Activated CD4-positive, alpha-beta T cell treated with anti-CD3 and anti-CD28 coated beads, Interleukin-2, amount 10 ng/mL, durations not matched to agents 24 days and 14 days (primary cell): ENCODE measurements at places on chromosomes 11 and 22.
A peak's percentile ranks its signal among the peaks of the same experiment; 100 is the strongest.

- no peak for DNase-seq
Measured at GRCh38 chr22:29691636-29692326, 28.0 kb upstream of the CABP7 start.

- no peak for DNase-seq
Measured at GRCh38 chr11:95337972-95338429, 107.0 kb upstream of the SESN3 start.

DNA sequence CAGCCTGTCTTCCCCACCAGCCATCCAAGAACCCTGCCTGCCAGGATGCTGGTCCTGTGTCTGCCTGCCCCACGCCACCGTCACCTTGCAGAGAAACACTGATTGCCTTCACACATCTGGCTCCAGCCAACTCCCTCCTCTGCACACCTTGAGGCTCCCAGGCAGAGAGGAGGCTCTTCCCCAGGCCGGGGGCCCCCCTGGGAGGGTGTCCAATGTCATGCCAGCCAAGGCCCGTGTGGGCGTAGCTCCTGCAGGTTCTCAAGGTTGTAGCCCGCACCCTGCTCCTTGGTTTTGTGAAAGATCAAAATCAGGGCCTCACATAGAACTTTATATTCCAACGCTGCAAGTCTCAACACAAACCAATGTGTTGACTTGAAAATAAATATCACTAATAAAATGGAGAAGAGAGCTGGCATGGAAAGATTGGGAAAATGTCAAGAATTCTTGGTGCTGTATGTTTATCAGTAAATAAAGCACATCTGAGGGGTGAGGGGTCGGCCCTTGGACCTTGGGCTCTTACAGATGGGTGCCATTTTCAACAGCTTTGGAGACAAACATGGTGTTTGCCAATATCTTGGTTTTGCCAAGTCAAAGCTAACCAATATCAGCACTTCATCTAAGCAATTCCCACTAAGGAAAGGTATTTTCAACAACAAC, 6.7 kb upstream of the PPARA start:
- no peak for DNase-seq

DNA sequence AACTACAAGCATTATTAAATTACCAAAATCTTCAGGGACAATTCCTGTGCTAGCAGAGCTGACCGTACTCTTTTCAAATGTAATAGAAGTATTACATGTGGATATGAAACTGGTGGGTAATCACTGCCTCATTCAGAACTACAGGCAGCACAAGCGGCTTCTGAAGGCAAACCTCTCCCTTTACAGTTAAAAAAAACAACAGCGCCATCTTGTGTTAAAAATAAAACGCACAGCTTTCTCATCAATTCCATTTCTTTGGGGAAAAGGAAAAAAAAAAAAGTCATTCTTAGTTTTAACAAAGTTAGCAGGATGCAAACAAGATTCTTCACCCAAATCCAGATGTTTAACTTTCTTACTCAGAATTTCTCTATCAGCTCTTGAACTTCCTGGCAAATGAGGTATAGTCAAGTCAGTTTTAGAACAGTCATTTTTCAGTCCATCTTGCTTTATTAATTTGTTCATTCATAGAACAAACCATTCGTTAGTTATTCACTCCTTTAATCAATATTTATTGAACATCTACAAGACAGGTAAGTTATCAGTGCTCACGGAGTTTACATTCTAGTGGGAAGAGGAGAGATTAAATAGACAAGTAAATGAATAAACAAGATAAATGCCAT, 331.8 kb upstream of the MPPED2 start:
- peak; percentile 63 for DNase-seq

DNA sequence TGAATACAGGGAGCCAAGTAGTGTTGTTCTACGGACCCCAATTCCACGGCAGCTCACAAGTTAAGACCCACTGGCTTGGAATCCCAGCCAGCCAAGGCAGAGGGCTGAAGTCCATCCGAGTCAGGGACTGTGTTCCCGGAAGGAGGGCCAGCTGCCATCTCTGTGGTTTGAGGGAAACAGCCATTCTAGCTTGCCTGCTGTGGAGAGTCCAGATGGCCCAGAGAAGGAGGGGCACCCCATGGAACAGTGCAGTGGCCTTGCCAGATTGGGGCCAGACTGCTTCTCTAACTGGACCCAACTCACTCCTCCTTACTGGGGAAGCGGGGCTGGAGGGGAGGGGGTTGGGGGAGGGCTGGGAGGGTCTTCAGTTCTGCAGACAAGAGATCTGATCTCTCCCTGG, 156.4 kb downstream of the FAM181B start:
- DNase-seq: no peak

DNA sequence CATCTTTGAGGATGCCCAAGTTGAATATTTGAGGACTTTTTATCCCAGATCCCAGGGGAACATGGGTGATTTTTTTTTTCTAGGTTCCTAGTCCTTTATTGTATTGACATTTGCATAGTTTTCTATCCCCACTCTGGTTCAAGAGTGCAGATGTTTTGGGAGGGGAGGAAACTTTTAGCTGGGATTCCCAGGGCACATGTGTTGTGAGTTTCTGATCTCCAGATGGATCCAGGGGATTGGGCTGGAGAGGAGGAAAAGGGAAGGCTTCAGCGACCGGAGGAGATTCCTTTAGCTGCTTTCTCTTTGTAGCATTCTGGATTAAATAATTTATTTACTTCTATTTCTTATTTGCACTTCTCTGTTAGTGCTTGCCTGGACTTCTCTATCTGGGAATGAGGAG, 14.7 kb upstream of the SORL1-AS1 start:
- peak; percentile 55 for DNase-seq

- DNase-seq: no peak
Measured at GRCh38 chr22:30574095-30574981, at the start of gene GAL3ST1. Gene GAL3ST1 (minus strand): TSS chr22:30574665. CDS start chr22:30557392, 17,273 bp downstream.

GRCh38 chr11:73361953-73362776, 14.0 kb upstream of the RELT start:
- DNase-seq: no peak

GRCh38 chr11:33936725-33937604, 45.1 kb upstream of the LMO2 start:
- DNase-seq: no peak

- peak; percentile 89 for DNase-seq
Measured at GRCh38 chr22:37843741-37844089, 419 bp downstream of the ANKRD54 start.

DNA sequence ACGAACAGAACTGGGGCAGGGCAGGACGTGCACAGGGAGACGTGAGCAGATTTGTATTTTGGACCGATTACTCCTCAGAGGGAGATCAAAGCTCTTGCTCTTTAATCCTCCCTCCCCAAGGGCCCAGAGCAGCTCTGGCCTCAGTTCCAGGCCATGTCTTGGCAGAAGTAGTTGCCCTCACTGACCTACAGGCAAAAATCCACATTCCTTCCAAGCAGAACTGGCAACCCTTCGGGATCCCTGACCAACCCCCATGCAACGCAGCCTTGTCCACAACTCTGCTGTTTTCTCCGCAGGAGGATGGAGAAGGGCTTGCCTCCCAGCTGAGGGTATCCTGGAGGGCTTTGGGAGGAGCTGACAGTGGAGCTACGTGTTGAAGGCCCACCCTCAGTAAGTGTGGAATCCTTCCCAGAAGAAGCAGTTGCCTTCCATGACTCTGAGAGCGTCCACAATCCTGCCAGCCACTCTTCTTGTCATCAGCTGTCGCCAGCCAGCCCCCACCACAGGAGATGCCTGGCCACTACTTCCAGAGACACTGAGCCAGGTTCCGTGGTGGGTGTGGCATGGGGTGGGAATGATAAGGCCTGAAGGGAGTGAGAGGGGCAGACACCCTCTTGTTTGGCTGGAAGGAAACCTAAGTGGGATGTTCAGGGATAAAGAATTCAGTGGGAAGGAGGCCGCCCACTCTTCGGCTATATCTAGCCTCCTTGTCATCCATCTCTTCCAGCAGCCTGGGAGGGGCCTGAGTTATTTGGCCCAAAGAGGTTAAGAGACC, 68.1 kb downstream of the PDE2A start:
- DNase-seq: no peak

- no peak for DNase-seq
Measured at GRCh38 chr22:49900441-49901230, 17.6 kb downstream of the ALG12 start.

GRCh38 chr11:67484847-67485311, 2.1 kb downstream of the AIP start:
- DNase-seq: peak; percentile 89

DNA sequence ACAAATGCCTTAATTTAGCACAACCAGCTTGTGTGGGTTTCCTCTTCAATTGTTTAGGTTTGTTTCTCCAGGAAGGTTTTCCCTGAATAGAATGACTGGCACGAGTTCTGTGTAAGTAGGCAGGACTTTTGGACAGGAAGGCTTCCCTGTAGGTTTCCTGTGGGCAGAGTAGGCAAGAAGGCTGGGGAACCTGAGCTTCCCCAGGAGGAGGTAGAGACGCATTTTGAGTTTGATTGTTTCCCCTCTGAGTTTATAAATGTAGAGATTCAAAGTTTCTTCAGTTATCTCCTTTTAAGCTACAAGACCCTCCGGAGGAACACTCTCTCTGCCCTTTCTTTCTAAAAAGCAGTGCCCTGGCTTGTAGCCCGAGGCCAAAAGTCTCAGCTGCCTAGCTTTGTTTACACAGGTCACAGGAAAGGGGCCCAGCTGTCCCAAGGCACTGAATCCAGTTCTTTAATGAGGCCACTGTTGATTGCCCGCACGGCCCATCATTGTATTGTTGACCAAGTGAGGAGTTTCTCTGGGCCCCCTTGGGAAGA, 66.6 kb upstream of the RDX start:
- DNase-seq: no peak

- DNase-seq: no peak
Measured at GRCh38 chr11:45722144-45722543, 56.7 kb upstream of the CHST1 start.

DNA sequence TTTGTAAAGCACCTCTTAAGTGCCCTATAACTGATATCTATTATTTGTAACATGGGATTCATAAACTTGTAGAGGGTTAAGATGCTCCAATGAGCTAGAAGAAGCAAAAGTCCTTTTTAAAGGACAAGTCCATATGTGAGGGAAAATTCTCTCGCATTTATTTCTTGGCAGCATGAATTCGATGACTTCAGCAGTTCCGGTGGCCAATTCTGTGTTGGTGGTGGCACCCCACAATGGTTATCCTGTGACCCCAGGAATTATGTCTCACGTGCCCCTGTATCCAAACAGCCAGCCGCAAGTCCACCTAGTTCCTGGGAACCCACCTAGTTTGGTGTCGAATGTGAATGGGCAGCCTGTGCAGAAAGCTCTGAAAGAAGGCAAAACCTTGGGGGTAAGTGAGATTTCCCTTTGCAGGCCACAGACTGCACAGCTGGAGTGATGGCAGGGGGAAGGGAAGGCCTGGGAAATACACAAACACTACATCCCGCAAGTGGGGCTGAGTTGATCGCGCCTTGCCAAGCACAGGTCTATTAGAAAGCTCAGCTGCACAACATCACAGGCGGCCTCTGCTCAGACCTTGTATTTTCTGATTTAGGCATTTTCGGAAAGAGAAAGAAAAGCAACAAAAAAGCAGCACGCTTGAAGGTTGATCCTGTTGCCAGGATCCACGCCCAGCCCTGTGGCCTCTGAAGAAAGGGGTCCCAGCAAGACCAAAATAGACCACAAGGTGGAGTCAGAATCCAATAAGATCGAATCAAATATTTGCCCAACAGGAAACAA, 1.5 kb downstream of the MS4A8 start:
- DNase-seq: no peak

DNA sequence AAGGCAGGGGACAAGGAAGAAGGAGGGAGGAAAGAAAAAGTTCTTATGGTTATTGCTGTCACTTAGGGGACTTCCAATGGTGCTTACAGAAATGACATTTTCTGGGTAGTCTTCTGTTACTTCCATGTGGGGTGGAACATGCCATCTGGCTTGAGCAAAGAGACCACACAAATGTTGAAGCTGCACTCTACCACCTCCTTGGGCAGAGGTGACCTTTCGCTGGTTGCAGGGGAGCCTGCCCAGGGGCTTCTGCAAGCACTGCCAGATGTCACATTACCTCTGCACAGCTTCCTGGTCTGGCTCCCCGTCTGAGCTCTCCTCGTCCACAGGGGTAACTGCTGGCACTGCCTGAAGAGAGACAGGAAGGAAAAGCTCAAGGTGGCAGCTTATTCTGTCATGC, 32.6 kb upstream of the APOA1 start:
- DNase-seq: no peak

DNA sequence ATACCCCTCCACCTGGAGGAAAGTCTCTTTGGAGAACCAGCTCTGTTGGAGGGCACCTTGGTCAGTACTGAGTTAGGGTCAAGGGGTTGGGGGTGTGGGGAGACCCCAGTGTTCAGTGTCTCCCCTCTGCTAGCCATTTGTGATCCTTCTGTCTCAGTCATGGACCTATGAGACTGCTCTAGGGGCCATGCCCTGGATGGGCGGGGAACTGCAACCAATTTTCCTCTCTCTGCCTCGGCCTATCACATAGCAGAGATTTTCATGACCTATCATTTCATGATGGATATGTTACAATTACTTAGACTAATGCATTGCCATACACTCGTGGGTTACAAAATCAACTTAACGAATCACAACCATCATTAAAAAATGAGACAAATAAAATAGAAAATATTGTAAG, 7.4 kb downstream of the OTOG start:
- DNase-seq: no peak

DNA sequence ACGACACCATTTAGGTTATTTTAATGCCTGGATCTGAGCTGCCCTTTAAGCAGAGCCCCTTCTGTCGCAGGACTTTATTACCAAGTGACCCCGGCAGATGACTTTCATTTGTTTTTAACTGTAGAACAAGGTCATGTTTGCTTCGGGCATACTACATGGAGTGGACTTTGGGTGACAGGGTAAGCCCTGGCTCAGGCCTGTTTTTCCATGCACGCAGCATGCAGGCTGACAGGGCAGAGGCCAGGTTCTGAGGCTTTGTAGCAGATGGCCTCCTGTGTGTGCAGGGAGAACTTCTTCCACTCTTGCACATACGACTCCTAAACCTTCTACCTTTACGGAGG, 50.5 kb downstream of the SNX19 start:
- no peak for DNase-seq

DNA sequence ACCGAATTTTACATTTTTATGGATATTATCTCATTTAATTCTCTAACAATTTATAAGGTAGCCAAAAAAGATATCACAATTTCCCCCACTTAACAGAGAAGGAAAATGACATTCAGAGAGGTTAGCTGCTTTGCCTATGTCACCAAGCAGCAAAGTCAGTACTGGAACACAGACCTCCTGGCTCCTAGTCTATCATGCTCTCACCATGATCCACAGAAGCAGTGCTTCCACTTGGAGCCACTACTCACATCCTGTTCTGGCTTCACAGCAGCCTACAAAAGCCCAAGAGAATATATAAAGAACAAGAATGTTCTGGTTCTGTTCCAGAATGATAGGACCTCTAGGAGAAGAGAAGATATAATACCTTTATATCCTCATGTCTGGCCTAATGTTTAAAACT, 59.5 kb upstream of the SCUBE2 start:
- DNase-seq: no peak

- no peak for DNase-seq
Measured at GRCh38 chr22:48700566-48701295, 1126.9 kb downstream of the BRD1 start.
